Naive thymus-derived CD4-positive, alpha-beta T cell (primary cell): ENCODE measurements at places on chromosomes 2 and 18. TPM values are rescaled to one million over a fixed set of nuclear protein-coding genes. Genes with fewer than 3 reads are reported as not detected.

The SLC35F5 gene
- total RNA-seq, result 26.7 TPM

The OTOS gene
- not detected for total RNA-seq

The TCF4 gene
- total RNA-seq, result 2.4 and 3.7 TPM in 2 replicates

The NCK2 gene
- total RNA-seq, result 75.3 and 80.3 TPM in 2 replicates

The ACOXL gene
- total RNA-seq, result not detected

The BZW1 gene
- total RNA-seq, result 207 TPM

The KCNS3 gene
- total RNA-seq, result not detected

The PUS10 gene
- 4.6 TPM for total RNA-seq

The SCN9A gene
- total RNA-seq, result 0.13 TPM

The MTX2 gene
- total RNA-seq, result 6.6 TPM

The HOXD12 gene
- not detected for total RNA-seq

The GBX2 gene
- not detected for total RNA-seq

The ELAC1 gene
- total RNA-seq, result 11.2 TPM

The ROCK1 gene
- total RNA-seq, result 62.5 and 66.2 TPM in 2 replicates

The AQP12A gene
- not detected in 2 replicates for total RNA-seq

The RAX gene
- not detected for total RNA-seq

The POLR1A gene
- 25.9 TPM for total RNA-seq

The CCDC85A gene
- total RNA-seq, result not detected

The FOXI3 gene
- not detected for total RNA-seq

The SPEG gene
- total RNA-seq, result 23.2 TPM

The FAM237A gene
- total RNA-seq, result not detected in 2 replicates

The PDK1 gene
- total RNA-seq, result 66.6 TPM

The IL1RL1 gene
- total RNA-seq, result not detected

The C2orf78 gene
- total RNA-seq, result not detected

The PIEZO2 gene
- not detected in 2 replicates for total RNA-seq

The MYO5B gene
- not detected for total RNA-seq

The KCNJ13 gene
- not detected for total RNA-seq

The RND3 gene
- not detected for total RNA-seq

The ACTR1B gene
- total RNA-seq, result 75.9 TPM

The PID1 gene
- 5.3 TPM for total RNA-seq

The PAX8 gene
- 1.5 TPM for total RNA-seq

The RAB6D gene
- not detected for total RNA-seq

The IL1R1 gene
- 0.17 and 0.41 TPM in 2 replicates for total RNA-seq

The COL4A4 gene
- 0.39 TPM for total RNA-seq

The PSMA8 gene
- 0.59 TPM for total RNA-seq
